ENCODE measurements at places on chromosomes 7 and 10. TPM values are rescaled to one million over a fixed set of nuclear protein-coding genes. Genes with fewer than 3 reads are reported as not detected.

GRCh38 chr10:70592186-70592735 is 10.3 kb downstream of the PRF1 start:
- no peak for DNase-seq

GRCh38 chr7:128705891-128706333 is 33.2 kb upstream of the CALU start:
- no peak for DNase-seq

DNA sequence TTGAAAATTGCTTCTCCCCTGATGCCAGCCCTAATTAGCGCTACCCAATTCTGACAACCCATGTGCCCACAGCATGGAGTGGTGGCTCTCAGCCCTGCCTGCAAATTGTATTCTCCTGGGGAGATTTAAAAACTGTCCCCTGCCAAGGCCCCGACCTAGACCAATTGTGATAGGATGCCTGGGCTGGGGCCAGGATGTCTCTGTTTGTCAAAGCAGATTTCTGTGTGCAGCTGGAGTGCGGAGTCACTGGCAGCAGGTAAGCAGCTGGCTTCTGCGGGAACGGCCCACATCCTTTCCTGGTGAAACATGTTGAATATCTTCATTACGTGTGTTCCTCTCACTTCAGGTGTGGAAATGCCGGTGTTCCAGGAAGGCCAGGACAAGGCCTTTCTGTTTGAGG is 238.6 kb downstream of the WDR37 start:
- no peak for DNase-seq

GRCh38 chr10:92816091-92816531 is 32.2 kb upstream of the EXOC6 start:
- DNase-seq = no peak

DNA sequence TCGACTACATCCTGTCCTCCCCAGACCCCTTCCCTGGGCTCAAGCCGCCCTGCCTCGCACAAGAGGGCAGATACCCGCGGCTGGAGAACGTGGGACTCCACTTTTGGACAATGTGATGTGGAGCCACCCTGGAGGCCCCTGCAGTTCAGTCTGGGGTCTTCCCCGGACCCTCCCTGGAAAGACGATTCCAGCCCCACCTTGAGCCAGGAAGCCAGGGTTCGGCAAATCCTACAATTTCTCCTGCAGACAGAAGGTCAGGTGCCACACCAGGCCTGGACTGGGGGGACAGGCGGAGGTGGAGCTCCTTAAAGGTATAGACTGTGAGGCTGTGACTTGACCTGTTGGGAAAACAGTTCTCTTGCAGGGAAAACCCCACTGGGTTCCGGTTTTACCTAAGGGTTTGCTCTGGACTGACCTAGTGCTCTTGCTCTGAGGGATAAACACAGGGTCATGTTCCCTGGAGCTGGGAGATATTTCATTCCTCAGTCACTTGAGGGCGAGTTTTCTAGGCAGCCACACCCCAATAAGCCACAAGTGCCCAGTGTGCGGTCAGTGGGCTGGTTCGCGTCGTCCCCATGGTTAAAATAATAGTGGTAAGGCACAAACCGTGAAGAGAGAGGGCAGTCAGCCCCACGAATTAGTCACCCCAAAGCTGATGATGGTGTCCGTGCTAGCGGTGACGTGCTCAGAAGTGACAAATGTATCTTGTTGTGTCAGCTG is 1.6 kb downstream of the FOXL3 start:
- no peak for DNase-seq

DNA sequence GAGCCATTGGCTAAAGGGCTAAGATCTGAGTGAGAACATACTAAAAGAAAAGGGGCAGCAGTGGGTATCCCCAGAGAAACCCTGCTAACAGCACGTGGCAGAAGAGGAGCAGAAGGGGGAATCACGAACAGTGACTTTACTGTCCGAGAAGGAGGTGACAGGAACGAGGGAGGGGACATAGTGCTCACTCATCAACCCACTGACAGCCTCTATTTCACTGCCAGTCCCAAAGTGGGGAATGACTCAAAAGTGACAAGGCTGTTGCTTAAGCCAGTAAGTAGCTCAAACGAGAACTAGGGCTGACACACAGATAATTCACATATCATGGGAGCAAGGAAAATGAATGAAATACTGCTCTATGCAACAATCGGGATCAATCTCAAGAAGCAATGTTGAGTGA is 92.7 kb downstream of the RSU1 start:
- no peak for DNase-seq

DNA sequence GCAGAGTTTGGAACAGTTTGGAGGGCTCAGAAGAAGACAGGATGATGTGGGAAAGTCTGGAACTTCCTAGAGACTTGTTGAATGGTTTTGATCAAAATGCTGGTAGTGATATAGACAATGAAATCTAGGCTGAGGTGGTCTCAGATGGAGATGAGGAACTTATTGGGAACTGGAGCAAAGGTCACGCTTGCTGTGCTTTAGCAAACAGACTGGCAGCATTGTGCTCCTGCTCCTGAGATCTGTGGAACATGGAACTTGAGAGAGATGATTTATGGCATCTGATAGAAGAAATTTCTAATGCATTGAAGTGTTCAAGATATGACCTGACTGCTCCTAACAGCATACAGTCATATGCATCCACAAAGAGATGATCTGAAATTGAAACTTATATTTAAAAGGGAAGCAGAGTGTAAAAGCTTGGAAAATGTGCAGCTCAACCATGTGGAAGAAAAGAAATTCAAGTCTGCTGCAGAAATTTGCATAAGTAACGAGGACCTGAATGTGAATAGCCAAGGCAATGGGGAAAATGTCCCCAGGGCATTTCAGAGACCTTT is 186.9 kb upstream of the PHYHIPL start:
- DNase-seq = no peak

DNA sequence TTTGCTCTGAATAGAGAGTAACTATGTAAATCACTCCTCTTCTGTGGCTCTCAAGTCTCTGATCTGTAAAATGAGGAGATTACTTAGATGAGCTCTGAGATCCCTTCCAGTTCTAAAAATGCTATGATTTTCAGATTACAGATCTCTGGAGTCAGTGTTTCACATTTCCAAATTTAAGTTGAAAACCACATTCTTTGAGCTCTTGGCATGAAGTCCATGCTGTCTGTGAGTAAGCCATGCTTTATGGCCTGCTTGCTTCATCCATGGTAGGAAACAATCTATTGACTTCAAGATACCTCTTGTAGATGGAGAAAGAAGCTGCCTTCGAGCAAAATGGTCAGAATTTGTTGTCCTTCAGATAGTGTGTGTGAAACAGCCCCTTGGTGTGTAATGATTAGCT is 64.9 kb downstream of the CELF2 start:
- DNase-seq = no peak

- DNase-seq = no peak
These were observed 134.9 kb downstream of the ADRA2A start for GRCh38 chr10:111211706-111212105.

The HOXA11 gene
- 74.3 TPM for total RNA-seq

The AGMO gene
- total RNA-seq = 0.42 TPM

The NACAD gene
- total RNA-seq = 0.10 TPM

The OTUD1 gene
- total RNA-seq = 2.4 TPM
